ENCODE measurements at places on chromosomes 1 and 21. TPM values are rescaled to one million over a fixed set of nuclear protein-coding genes. Genes with fewer than 3 reads are reported as not detected.

Gene DYNLT5
- total RNA-seq: not detected

Gene F11R
- total RNA-seq: 12.7 TPM

Gene HJV
- total RNA-seq: not detected

Gene NHLH1
- total RNA-seq: 0.14 TPM

Gene HMCN1
- 5.5 TPM for total RNA-seq

Gene CHI3L2
- not detected for total RNA-seq

Gene TRIM17
- 0.66 TPM for total RNA-seq

Gene SEC16B
- total RNA-seq: 2.0 TPM

Gene PIAS3
- total RNA-seq: 25.6 TPM

Gene PTGFR
- 4.6 TPM for total RNA-seq

Gene ADAMTS5
- 14.9 TPM for total RNA-seq

Gene MYOC
- not detected for total RNA-seq

Gene OLFML3
- 238 TPM for total RNA-seq

Gene ATP1A4
- not detected for total RNA-seq

Gene ST3GAL3
- total RNA-seq: 30.4 TPM

Gene SMIM1
- 1.1 TPM for total RNA-seq

Gene CR1L
- not detected for total RNA-seq

Gene ACP6
- total RNA-seq: 6.2 TPM

Gene ANKRD65
- total RNA-seq: under 0.01 TPM

Gene RPTN
- total RNA-seq: not detected

Gene CYP4A22
- total RNA-seq: not detected

Gene LCE2B
- not detected for total RNA-seq

Gene NVL
- 21.7 TPM for total RNA-seq

Gene SPATA17
- under 0.01 TPM for total RNA-seq

Gene LIN28A
- total RNA-seq: not detected

Gene DIRAS3
- 5.7 TPM for total RNA-seq

Gene DCST1
- total RNA-seq: not detected

Gene ITGB2
- total RNA-seq: 0.14 TPM

Gene KCNT2
- total RNA-seq: 0.14 TPM

Gene RIMKLA
- under 0.01 TPM for total RNA-seq

Gene FMO1
- total RNA-seq: not detected

Gene S100A16
- total RNA-seq: 83.8 TPM

Gene GPR25
- not detected for total RNA-seq

Gene UBXN11
- 6.8 TPM for total RNA-seq

Gene PLPPR4
- total RNA-seq: under 0.01 TPM

Gene GPR37L1
- 0.22 TPM for total RNA-seq

Gene LRRIQ3
- total RNA-seq: not detected

Gene TNFRSF9
- total RNA-seq: 3.1 TPM

Gene PLK3
- 112 TPM for total RNA-seq

Gene OR6K6
- total RNA-seq: not detected

Gene SDHC
- total RNA-seq: 49.0 TPM

Gene ZMYND12
- total RNA-seq: 0.14 TPM

Gene OR10Z1
- not detected for total RNA-seq

Gene CD34
- total RNA-seq: not detected

Gene RBM11
- not detected for total RNA-seq

Gene CD1B
- total RNA-seq: not detected

Gene DISP1
- 4.2 TPM for total RNA-seq

Gene CYP4B1
- not detected for total RNA-seq

Gene PTCH2
- 0.22 TPM for total RNA-seq

Gene HSF2BP
- 4.4 TPM for total RNA-seq

Gene KLF18
- total RNA-seq: not detected

Gene CA14
- total RNA-seq: not detected

Data from placental pericyte (primary cell).